KBM-7 (cell line): ENCODE measurements at places on chromosomes 13 and 19.

GRCh38 chr13:44719857-44720671 lies 143.9 kb upstream of the TSC22D1 start:
- DNase-seq = no peak

GRCh38 chr19:28563964-28564921 lies 648.7 kb downstream of the UQCRFS1 start:
- no peak for DNase-seq

- DNase-seq = no peak
These were observed 274.7 kb downstream of the FOXO1 start for GRCh38 chr13:40391788-40392187.

DNA sequence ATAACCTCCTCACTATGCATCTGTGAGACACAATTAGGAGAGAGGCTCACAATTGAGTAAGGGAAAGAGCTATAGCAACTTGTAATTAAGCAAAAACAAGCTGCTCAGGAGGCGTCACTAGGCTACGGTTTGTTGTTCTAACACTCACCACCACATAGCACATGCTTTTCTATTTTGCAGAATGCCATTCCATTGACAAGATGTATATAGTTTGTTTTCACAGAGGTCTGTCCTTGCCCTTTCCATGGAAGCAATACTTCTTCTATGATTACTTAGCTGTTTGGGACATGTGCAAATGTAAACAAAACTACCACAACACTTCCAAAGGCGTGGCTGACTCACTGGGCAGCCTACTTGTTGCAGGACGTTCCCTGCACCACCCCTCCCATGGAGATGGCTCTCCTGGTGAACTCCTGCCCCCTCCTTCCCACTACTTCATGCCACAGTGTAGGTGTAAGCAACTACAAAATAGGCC lies 33.9 kb upstream of the FAM216B start:
- no peak for DNase-seq

- DNase-seq = no peak
These were observed 420.6 kb downstream of the DCT start for GRCh38 chr13:94058821-94059360.

- peak; percentile 79 for DNase-seq
These were observed 18.4 kb upstream of the KCTD15 start for GRCh38 chr19:33778089-33778791.

DNA sequence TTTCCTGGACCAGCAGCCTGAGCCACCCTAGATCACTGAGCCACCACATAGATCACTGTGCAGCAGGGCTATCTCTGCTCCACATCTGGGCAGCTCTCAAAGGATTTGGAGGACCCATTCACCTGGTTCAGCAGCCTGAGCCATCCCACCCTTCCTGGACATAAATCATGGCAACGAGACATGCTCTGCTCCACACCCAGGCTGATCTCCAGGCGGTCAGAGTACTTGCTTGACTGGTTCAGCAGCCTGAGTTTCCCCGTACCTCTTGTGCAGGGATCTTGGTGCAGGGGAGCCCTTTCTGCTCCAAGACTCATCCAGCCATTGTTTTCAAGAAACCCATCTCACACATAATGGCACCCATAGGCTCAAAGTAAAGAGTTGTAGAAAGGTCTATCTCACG lies 195.3 kb downstream of the LIG4 start:
- no peak for DNase-seq

GRCh38 chr19:43826787-43827754 lies at the start of gene ZNF283:
ZNF283 (plus strand) TSS chr19:43827321; CDS start chr19:43833505, 6,184 bp downstream.
- DNase-seq = peak; percentile 88
